ENCODE measurements at places on chromosomes 2 and 18.
A peak's percentile ranks its signal among the peaks of the same experiment; 100 is the strongest.

DNA sequence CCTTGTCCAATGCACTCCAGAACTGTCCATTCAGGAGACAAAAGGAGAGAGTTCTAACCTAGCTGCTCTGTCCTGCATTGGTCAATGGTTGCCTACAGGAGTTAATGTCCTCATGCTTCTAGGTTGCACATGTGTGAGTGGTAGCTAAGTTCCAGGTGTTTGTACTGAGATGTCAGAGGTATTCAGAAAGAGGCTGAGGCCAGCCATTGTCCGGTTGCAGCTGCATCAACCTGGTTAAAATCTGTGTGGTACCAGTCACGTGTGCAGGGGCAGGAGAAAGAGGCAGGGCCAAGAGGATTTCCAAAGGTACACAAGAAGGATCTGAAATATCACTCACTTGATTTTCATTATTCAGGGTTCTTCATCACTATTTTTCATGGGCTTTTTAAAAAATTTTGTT, 70.8 kb downstream of the DTNA start:
- no peak for DNase-seq

DNA sequence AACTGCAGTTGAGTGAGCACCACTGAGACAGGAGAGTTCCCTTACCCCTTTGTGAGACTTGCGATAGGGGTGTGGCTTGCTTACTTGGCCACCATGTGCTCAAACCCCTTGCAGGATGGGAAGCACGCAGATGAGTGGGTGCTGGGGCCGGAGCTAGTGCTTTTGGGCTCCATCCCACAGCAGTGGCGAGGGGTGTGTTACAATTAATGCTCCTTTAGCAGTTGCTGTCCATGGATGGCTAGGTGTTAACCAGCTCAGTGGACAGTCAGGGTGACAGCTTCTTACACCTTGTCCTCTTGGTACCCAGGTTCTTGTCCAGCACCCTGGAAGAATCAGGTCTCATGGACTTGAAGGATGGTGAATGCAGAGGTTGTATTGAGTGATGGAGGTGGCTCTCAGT, 103.9 kb downstream of the SH3RF3 start:
- no peak for DNase-seq

GRCh38 chr2:127695491-127696472, 5.5 kb upstream of the SFT2D3 start:
- peak; percentile 30 for DNase-seq

DNA sequence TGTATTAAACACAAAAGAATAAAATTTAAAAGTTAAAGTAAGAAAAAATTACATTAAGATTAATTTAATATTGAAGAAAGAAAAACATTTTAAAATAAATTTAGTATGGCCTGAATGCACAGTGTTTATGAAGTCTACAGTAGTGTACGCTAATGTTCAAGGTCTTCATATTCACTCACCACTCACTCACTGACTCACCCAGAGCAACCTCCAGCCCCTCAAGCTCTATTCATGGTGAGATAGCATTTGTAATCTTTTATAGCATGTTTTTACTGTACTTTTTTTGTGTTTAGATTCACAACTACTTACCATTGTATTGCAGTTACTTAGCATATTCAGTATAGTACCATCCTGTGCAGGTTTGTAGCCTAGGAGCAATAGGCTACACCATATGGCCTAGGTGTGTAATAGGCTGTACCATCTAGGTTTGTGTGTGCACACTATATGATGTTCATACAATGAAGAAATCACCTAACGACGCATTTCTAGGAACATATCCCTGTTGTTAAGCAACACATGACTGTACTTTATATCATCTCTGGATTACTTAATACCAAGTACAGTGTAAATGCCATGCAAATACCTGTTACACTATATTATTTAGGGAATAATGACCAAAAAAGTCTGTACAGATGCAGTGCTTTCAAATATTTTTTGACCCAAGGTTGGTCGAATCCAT, 144.0 kb upstream of the IL1R2 start:
- DNase-seq, result no peak

DNA sequence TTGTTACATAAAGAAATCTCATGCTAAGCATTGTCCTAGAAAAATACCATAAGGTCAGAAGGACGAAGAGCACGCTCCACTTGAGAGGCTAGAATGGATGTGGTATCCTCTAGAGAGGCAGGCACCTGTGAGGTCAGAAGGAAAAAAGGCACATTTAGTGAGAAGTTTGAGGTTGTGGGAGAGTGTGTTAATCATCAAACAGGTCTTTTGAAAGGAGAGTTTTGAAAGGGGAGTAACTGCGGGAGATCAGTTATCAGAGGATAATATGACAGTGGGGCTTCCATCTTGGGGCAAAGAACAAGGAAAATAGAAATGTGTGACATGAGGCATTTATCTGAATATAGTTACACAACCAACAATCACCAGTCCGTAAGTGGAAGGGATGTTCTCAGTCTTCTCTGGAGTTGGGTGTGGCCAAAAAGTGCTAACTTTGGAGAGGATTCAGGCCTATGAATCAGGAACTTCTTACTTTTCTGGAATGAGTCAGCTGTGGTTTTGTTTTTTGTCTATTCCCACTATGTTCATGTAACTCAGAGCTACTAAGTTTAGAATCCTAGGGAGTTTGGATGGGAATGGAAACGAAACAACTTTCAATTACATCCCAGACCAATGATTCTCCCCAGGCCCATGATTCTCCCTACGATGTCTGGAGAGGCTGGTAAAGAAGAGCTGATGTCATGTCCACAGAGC, 451.4 kb upstream of the ST6GAL2 start:
- no peak for DNase-seq

- DNase-seq, result no peak
Observed at GRCh38 chr2:20111311-20112131, 60.1 kb upstream of the LAPTM4A start.

DNA sequence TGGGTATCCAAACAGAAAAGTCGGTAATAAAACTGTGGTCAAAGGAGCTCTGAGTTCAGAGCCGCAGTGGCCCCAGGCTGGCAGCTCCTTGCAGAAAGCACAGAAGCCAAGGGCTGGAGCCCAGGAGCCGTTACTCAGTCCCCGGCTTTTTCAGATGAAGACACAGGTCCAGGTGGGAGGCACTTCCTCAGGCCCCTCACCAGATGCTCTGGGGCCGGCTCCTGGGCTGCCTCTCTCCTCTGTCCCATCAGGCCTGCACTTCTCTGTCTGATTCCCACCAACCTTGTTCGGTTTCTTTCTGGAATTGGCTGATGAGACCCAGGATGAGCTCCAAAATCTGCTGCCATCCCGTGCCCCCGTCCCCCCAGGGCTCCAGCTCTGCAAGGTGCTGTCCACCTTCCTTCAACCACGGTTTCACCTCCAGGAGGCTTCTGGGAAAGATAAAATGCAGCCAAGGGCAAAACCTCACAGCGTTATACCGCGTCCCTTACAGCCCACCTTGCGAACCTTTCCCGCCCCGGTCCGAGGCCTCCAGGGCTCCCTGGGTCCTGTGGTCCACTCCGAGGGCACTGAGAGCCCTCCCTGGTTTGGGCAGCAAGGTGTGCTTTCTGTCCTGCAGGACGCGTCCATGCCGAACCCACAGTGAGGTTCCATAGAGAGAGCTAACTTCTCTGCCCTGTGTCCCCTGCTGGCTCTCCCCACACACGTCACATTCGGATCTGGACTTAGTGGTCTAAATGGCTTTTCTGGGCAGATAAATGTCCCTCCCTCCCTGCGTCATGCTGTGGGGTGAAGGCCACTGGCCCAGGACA, 102.9 kb downstream of the TPO start:
- no peak for DNase-seq

- DNase-seq, result no peak
Observed at GRCh38 chr2:133497270-133497893, 70.9 kb downstream of the NCKAP5 start.

DNA sequence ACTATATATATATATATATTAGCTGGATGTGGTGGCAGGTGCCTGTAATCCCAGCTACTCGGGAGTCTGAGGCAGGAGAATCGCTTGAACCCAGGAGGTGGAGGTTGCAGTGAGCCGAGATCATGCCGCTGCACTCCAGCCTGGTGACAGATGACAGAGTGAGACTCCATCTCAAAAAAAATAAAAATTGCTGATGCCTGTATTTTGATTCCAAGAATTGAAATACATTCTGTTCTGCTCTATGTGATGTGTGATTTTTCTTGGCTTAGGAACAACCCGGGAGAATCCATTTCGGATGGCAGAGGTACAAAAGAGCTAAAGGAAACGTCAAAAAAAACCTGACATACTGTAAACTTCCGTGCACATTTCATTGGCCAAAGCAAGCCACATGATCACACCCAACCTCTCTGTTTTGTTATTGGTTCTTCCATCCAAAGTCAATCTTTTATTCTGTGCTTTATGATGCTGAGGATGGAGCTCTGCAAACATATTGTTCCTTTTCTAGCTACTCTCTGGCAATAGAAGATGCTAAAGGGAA, 478.1 kb upstream of the MAP2 start:
- no peak for DNase-seq

DNA sequence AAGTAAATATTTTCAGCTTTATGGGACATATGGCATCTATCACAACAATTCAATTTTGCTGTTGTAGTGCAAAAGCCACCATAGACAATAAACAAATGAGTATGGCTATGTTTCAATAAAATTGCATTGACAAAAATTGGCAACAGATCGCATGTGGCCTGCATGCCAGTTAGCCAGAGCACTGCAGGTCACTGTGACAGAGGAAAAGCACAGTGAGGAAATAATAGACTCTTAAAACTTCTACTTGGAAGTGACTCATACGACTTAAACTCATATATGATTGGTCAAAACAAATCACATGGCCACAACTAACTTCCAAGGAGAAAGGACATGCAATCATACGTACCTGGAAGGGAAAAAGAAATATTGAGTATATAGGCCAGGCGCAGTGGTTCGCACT, 44.4 kb downstream of the EXOC6B start:
- DNase-seq, result no peak

- DNase-seq, result peak; percentile 43
Observed at GRCh38 chr18:48949050-48949605, 1.6 kb downstream of the SMAD7 start.

- DNase-seq, result no peak
Observed at GRCh38 chr18:59681521-59682004, 15.7 kb downstream of the CCBE1 start.

DNA sequence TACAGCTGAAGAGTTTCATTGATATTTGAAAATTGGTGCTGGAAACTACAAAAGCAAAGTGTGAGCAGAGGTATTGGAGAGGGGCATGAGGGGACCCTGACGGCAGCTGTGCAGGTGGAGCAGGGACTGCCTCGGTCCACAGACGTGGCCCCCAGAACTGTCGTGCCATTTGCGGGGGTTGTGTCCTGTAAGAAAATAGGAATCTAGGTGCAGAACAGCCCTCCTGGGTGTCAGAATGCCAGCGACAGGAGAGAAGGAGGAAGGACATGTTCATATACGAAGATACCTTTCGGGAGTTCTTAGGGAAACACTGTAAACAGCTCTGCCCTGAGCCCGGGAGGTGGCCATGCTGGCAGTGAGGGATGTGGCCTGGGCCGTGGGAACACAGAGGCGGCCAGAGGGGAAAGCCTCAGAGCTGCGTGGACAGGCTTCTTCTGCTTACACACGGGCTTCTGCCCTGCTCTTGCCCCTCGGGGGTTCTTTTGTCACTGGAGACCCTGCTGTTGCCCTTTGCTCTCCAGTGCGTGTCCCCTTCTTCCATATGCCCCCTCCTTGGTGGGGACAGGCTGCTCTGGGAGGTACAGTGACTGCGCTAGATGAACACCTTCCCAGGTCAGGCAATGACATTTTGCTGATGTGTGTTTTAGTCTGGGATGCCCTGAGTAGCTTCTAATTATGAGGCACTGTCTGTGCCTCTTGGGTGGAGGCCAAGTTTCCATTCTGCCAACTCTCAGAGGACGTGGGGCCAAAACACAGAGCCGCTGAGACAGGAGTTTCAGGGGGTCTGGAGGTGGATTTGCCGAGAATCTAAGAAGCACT, 81.9 kb upstream of the TXNDC2 start:
- DNase-seq, result no peak

DNA sequence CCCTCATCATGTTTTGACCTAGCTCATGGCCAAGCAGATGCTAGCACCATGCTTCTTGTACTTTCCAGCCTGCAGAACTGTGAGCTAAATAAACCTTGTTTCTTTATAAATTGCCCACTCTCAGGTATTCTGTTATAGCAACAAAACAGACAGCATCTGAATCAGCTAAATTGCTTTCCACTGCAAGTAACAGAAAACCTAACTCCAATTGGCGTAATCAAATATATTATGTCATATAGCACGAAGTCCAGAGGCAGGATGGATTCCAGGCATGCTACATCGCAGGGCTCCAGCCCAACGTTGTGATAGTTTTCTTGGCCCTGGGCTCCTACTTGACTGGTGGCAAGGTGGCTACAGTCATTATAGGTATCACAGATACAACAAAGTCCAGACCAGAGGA, 10.4 kb upstream of the CUL3 start:
- no peak for DNase-seq

- no peak for DNase-seq
Observed at GRCh38 chr2:206267567-206267966, 6.9 kb upstream of the ZDBF2 start.

DNA sequence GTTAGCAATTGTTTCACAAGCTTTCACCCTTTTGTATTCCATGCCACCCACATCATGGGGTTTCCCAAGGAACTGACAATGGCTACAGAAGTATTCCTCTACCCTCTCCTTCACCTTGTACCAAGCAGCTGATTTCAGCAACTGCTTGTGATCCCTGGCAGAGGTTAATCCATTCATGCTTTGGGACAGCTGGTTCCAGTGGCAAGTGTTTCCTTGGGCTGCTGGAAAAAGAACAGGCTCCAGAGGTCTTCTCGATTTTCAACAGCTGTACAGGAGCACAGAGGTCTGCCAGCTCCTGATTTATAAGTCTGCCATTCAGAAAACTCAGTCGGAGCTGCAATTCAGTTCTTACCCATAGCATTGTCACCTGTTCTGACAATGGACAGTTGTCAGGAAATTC, 239.2 kb upstream of the CWC22 start:
- DNase-seq, result no peak

DNA sequence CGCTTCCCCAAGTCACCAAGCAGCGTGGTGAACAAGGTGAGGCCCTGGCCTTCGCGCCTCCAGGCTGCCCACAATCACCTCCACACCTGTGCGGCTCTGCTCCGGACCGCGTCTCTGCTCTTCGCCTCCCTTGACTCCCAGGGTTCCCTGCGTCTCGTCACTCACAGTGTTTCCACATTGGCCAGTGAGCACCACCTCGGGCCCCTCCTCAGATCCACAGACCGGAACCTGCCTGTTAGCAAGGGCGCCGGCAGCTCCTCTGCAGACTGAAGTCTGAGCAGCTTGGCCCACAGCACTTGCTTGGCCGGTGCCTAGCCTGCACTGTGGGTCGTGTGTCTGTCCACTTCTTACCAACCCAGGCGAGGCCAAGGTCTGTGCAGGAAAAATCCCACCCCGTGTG, 155.3 kb upstream of the ALKAL2 start:
- no peak for DNase-seq

GRCh38 chr2:181946444-181947127, 39.1 kb upstream of the PPP1R1C start:
- DNase-seq, result no peak

DNA sequence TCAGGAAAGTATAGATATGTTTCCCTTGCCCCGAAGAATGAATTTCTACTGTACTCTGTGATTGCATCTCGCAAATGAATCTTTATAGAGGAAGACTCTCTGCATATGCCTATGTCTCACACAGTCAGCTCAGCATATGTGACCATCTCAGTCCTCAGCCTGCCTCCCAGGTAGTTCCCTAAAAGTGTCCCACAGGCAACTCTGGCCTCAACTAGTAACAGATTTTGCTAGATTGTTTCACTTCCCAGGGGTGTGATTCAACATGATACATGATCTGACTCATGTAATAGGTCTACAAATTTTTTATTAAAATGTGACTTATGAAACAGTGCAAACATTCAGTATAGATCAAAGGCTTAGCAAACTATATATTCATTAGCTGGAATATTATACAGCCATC, 296.6 kb upstream of the CRIM1 start:
- DNase-seq, result no peak
